Bronchial epithelial cell (primary cell): ENCODE measurements at places on chromosomes 13 and 19. TPM values are rescaled to one million over a fixed set of nuclear protein-coding genes. Genes with fewer than 3 reads are reported as not detected.

SMIM44 gene
- total RNA-seq, result not detected in 2 replicates

MRPS12 gene
- 56.5 and 62.4 TPM in 2 replicates for total RNA-seq

GRIK5 gene
- under 0.01 TPM in 2 replicates for total RNA-seq

PROZ gene
- total RNA-seq, result not detected in 2 replicates

INAFM1 gene
- 0.53 and 1.7 TPM in 2 replicates for total RNA-seq

EFNB2 gene
- total RNA-seq, result 11.3 and 23.2 TPM in 2 replicates

VSTM2B gene
- not detected in 2 replicates for total RNA-seq

MEF2B gene
- total RNA-seq, result under 0.01 and 0.26 TPM in 2 replicates

HTR2A gene
- not detected in 2 replicates for total RNA-seq

CYSLTR2 gene
- total RNA-seq, result not detected in 2 replicates
